Muscle of arm (tissue), 14 donors: ENCODE measurements at places on chromosomes 2 and 18. TPM values are rescaled to one million over a fixed set of nuclear protein-coding genes. Genes with fewer than 3 reads are reported as not detected.

The ECEL1 gene
- 1.2 TPM for polyA plus RNA-seq

The GULP1 gene
- 20.3 TPM for polyA plus RNA-seq

The GKN2 gene
- polyA plus RNA-seq: not detected

The SOWAHC gene
- polyA plus RNA-seq: 6.9 TPM

The HK2 gene
- polyA plus RNA-seq: not detected

The TRABD2A gene
- polyA plus RNA-seq: 0.35 TPM

The DLX1 gene
- 0.22 TPM for polyA plus RNA-seq

The SLC19A3 gene
- polyA plus RNA-seq: 0.41 TPM

The CAPG gene
- polyA plus RNA-seq: 27.4 TPM

The RGPD3 gene
- polyA plus RNA-seq: 0.11 TPM

The OTX1 gene
- polyA plus RNA-seq: not detected

The FOXD4L1 gene
- 2.0 TPM for polyA plus RNA-seq
